Left renal pelvis (tissue), 4 donors: ENCODE measurements at places on chromosomes 5 and 9. TPM values are rescaled to one million over a fixed set of nuclear protein-coding genes. Genes with fewer than 3 reads are reported as not detected.

The PPIC gene
- polyA plus RNA-seq, result 38.3 TPM

The ADGRD2 gene
- not detected for polyA plus RNA-seq

The FIBCD1 gene
- polyA plus RNA-seq, result 0.19 TPM

The ADAMTS13 gene
- polyA plus RNA-seq, result 14.0 TPM
